ENCODE measurements at places on chromosomes 11 and 22.
A peak's percentile ranks its signal among the peaks of the same experiment; 100 is the strongest.

DNA sequence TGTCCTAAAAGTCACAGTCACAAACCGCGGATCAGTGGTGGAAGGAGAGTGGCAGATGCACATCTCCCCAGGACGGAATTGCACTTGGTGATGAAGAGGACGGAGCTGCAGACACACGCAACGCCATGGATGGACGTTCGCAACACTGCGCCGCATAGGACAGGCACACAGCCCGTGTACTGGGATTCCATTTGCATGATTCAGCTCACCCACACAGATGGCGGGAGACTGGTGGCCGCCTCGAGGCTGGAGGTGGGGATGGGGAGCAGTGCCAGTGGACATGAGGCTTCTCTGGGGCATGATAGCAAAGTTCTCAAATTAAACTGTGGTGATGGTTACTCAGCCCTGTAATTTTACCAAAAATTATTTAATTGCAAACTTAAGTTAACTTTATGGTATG lies 37.4 kb downstream of the DUSP8 start:
- ATAC-seq = no peak

DNA sequence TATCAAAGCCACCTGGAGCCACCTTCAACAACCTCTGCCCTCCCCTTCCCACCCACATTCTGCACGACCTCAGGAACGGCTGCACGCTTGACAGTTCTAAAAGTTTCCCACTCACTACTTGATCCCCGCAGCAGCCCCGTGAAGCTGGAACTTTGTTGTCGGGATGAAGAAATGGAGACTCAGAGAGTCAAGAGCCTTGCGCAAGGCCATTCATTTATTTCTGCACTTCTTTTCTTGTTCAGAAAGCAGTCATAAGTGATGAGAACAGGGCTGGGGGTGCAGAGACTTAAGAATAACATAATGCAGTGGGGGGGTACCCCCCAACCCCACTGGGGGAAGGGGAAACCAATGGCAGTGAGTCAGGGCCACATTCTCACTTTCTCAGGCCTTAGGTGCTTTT lies 2.2 kb upstream of the ZFTA start:
- no peak for ATAC-seq

- ATAC-seq = no peak
Observed at GRCh38 chr11:69427906-69428880, 53.3 kb upstream of the LINC01488 start.

DNA sequence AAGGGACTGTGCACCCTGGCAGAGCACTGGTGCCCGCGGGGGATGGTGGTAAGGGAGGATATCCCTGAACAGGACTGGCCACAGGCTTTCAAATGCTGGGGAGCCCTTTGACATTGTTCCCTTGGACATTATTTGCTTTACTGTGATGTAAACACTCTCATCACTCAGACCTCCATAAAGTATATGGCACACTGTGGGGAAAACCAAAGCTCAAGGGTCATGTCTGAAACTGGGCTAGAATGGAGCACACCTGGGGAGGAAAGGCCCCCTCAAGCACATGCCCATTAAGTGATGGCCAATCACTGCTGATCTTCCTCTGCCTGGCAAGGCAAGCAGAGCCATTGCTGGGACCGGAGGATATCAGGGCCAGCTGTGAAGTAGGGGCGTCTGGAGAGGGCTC lies 60.9 kb upstream of the TENM4 start:
- no peak for ATAC-seq

DNA sequence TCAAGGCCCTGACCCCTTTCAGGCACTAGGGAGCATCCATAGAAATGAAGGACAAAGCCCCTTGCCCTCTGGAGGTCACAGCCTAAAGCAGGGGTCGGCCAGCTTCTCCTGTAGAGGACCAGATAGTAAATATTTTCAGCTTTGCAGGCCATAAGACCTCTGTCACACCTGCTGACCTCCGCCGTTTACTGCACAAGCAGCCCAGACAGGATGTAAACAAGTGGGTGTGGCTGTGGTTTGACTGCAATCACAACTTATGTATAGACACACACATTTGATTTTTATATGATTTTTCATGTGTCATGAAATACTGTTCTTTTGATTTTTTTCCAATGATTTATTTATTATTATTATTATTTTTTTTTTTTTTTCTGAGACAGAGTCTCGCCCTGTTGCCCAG lies 34.3 kb downstream of the KIAA1671 start:
- no peak for ATAC-seq

- peak; percentile 50 for ATAC-seq
Observed at GRCh38 chr22:31346733-31347250, 646 bp upstream of the PATZ1 start.

GRCh38 chr11:10387206-10388083 lies 67.6 kb upstream of the AMPD3 start:
- peak; percentile 77 for ATAC-seq

DNA sequence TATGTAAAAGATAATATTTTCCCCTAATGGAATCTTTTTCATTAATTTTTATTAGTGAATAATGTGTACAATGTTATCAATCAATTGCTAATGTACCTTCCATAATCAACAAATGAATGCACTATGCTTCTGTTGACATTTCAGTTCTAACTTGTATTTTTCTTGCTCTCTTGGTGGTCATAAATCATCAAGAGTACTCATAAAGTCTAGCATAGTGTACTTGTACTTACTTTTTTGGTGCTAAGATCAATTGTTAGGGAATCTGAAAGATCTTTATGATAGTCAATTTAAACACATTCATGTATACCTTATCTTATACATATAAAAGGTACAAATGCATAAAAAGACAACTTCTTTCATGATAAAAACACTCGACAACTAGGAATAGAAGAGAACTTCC lies 10.5 kb downstream of the ENTHD1 start:
- no peak for ATAC-seq

GRCh38 chr11:112455791-112456190 lies 195.1 kb upstream of the PLET1 start:
- peak; percentile 24 for ATAC-seq

DNA sequence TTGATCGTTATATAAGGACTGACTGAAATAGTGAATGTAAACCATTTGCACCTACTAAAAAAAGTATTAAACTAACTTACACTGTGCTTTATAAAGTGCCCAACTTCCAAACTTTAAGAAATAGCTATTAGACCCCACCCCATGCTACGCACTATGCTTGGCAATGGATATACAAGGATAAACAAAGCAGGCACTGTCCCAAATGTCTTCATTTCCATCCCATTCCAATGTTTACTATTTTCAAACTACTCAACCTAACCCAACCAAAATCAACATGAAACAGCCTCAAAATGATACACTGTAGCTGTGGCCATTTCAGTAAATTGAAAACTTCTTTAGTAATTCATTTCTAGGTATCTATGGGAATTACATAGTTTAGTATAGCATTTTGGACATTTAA lies 12.5 kb downstream of the PHF21A start:
- no peak for ATAC-seq

DNA sequence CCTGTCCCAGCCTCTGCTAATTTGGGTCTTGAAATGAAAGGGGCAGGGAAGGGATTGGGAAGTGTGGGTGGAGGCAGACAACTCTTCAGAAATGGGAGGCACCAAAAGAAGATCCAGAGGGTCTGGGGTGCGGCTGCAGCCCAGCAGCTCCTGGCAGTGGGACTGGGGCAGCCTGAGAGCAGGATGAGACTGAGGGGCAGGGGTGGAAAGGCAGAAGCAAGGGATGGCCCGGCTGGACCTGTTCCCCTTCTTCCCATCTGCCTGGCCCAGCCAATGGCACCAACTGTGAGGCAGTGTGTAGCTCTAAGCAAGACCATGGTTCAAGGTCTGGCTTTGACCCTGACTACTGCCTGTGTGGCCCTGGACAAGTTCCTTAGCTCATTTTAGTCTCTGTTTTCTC lies 160.4 kb downstream of the ENTHD1 start:
- ATAC-seq = no peak

- ATAC-seq = no peak
Observed at GRCh38 chr22:49718396-49718795, 109.3 kb downstream of the BRD1 start.

DNA sequence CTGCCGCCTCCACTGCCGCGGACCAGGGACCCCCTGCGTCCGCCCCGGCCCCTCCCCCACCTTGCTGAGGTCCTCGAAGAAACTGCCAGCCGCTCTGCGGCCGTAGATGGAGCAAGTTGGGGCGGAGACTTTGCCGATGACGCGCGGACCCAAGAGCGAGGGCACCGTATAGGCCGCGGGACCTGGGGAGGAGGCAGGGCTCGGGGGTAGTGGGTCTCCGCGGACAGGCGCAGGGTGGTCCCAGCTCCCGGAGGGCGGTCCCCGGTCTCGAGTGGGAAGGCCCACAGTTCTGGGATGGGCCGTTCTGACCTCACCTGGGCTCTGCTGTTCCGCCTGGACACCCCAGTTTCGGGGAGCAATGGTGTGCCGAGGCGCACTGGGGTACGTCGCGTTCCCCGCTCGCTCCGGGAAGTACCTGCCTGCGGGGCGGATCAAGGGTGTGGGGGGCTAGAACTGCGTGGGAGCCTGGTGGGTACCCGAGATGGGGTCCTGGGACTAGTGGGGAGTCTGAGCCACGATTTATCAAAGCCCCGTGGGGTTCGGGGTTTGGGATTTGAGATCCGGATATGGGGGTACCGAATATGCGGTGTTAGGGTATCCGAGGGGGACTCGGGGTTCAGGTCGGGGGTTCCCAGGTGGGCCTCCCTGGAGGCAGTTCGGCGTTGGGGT lies 1.2 kb upstream of the TYMP start:
- ATAC-seq = peak; percentile 20

DNA sequence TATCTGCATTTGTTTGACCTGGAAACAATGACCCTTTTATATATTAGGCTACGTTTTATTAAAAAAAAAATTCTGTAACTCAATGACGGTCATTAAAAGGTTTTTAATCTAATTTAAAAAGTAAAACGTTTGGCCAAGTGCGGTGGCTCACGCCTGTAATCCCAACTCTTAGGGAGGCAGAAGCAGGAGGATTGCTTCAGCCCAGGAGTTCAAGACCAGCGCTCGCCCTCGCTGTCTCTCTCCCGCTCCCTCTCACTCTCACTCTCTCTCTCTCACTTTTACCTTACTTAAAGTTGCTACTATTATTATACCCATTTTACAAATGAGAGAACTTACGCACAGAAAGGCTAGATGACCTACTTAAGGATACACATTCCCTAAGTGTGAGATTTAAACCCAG lies 814 bp upstream of the NARS2 start:
- no peak for ATAC-seq

DNA sequence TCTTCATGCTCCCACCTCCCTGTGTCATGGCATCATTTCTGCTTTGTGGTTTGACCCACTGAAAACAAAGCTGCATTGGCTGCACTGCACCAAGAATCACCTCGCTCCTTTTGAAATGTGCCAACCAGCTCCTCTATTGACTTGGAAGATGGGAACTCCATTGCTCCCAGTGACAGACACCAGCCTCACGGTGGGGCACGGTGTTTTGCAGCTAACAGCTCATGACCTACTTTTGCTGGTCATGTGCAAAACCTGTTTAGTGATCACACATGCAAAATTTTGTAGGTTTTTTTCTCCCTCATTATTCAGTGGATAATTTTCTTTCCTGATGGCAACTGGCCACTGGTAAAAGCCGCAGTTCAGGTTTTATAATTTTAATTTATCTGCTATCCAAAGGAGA lies 36.8 kb downstream of the ARFGAP2 start:
- ATAC-seq = no peak

DNA sequence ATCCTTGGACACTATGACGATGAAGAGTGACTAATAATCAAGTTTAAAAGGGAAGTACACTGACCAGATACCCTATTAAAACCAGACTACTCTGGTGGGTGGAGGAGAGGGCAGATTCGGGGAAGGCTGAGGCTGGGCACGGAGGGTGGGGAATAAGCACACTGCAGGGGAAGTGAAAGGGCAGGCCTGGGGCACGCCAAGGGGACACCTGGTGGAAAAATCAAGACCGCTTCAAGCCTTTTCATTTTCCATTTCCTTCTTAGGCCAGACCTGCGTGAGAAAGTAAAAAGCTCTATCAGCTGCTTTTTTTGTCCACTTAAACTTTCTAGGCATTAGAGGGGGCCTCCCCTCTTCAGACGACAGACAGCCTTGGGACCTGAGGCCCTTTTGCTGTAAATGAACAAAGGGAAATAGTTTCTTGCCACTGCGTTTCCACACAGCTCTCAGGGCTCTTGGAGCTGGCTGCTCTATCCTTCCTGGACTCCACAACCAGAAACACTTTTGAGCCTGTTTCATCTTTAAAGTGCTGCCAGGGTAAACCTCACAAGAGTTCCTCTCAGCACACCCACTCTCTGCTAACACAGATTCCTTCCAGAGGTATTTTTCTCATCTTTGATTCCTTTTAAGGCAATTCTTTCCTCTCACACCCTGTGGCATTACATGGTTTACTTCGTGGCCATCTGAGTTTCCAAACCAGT lies 25.0 kb upstream of the SERPIND1 start:
- no peak for ATAC-seq

DNA sequence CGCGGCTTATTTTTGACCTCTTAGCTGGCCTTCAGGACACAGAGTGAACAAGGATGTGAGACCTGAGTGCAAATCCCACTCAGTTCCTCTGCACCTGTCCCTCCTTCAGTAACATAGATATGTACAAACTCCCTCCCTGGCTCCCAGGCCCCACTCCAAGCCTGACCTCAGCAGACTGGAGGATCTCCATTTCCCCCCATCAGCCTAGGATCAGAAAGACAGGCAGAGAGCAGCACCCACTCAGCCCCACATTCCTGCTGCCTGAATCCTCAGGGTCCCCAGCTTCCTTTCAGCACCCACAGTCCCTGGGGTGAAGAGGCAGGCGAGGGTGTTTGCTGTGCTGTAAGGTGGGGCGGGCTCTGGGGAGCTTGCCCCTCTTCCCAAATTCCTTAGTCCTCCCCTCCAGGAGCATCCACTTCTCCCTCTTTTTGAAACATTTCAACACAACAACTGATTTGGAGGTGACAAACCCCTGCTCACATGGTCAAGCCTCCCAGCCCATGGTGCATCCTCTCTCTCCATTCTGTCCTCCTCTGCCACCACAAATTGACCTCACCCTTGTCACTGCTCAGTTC lies 151.1 kb downstream of the FEZ1 start:
- ATAC-seq = no peak

DNA sequence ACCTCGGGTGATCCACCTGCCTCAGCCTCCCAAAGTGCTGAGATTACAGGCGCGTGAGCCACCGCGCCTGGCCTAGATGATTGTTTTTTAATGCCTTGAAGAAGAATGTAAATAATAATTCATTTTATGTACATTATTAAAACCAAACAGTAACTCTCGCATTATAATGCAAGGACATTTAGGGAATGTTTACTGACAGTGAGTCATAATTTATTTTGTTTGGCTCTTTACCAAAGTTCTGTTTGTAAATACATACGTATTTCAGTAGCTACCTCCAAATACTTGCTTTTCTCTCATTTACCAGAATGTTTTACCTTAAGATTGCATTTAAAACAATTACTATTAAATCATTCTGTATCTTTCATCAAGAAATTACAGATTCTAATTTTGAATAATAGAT lies 3.0 kb downstream of the RAB39A start:
- no peak for ATAC-seq

GRCh38 chr11:126140926-126141280 lies 70.5 kb downstream of the RPUSD4 start:
- ATAC-seq = peak; percentile 78
